NCI-H446 treated with DMSO at 0.1 percent for 48 hours (cell line): ENCODE measurements at places on chromosomes 1 and 21.

DNA sequence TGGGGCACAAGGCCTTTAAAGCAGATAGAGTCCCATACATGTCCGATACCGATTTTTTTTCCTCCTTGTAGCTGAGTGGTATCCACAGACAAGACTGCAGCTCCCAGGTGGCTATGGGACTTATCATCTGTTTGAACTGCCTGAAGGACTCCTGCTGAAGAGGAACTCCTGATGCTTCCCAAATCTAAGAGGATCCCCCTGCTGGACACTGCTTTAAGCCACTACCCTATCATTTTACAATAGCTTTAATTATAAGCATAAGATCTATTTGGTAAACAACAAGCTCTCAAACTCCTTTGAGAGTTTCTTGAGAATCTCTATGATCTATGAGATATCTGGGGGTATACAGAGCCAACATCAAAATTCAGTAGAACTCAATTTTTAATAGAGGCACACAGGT is 11.7 kb downstream of the NDC1 start:
- DNase-seq = no peak

GRCh38 chr1:41023279-41023990 is 1.9 kb upstream of the SLFNL1 start:
- DNase-seq = no peak

- no peak for DNase-seq
Observed at GRCh38 chr1:65423884-65424572, 3.6 kb downstream of the LEPR start.

DNA sequence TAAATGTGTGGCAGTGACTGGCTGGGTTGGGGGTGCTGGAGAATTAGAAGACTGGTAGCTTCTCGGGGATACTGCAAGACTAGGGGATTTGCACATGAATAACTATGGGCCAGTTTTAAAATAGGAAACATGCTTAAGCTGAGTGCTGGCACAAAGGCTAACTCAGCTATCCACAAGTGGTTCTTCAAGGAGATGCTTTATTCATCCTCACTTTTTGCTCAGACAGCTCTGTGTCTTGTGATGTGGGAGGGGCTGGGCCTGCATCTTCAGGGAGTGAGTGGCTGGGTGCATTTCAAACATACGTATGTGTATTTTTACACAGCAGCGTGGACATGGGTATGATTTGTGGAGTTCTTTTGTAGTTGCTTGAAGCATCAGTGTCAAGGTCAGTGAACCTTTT is 2.3 kb downstream of the COQ8A start:
- DNase-seq = no peak

- DNase-seq = no peak
Observed at GRCh38 chr1:151839082-151839412, 573 bp downstream of the C2CD4D start.

GRCh38 chr1:158049853-158050252 is 56.4 kb downstream of the KIRREL1 start:
- DNase-seq = no peak

DNA sequence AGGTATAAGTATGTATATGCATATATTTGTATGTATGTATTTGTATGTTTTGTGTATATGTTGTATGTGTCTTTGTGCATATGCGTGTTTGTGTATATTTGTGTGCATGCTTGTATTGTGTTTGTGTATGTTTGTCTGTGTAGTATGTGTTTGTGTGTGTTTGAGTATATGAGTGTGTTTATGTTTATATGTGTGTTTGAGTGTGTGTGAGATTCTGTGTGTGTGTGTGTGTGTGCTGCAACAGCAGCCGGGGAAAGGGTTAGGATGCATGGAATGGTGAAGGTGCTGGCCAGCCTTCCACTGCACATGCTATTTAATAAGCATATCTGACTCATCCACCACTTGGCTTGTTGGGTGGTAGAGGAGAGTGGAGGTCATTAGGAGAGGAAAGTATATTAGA is 46.6 kb upstream of the RAB4A start:
- DNase-seq = no peak

GRCh38 chr21:44453120-44453519 is 2.2 kb upstream of the LRRC3 start:
- DNase-seq = no peak

GRCh38 chr1:180269645-180270529 is 39.8 kb downstream of the LHX4 start:
- no peak for DNase-seq

DNA sequence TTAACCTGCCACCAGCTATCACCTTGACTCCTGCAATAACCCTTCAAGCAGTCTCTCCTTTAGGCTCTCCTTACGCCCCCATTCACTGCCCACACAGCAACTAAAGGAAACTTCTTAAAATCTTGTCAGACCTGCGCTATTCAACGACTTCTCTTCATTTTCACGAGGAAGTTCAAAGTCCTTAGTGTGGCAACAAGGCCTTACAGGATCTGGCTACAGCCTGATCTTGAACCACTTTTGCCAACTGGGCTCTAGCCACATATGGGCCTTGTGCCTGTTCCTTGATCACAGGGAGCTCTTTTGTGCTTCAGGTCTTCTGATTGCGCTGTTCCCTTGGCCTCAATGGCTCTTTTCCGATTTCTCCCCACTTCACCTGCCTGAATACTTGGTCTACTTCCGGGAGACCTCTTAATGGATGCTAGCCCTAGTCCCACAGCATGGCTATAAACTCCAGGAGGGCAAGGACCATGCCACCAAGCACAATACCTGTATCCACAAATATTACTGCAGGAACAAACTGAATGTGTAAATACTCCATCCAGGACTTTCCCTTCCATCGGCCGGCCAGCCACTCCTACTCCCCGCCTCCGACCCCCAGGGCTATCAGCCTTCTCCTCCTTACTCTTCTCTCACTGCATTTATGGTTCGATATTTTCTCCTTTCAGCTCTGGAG is 2.3 kb upstream of the CTNNBIP1 start:
- DNase-seq = no peak

DNA sequence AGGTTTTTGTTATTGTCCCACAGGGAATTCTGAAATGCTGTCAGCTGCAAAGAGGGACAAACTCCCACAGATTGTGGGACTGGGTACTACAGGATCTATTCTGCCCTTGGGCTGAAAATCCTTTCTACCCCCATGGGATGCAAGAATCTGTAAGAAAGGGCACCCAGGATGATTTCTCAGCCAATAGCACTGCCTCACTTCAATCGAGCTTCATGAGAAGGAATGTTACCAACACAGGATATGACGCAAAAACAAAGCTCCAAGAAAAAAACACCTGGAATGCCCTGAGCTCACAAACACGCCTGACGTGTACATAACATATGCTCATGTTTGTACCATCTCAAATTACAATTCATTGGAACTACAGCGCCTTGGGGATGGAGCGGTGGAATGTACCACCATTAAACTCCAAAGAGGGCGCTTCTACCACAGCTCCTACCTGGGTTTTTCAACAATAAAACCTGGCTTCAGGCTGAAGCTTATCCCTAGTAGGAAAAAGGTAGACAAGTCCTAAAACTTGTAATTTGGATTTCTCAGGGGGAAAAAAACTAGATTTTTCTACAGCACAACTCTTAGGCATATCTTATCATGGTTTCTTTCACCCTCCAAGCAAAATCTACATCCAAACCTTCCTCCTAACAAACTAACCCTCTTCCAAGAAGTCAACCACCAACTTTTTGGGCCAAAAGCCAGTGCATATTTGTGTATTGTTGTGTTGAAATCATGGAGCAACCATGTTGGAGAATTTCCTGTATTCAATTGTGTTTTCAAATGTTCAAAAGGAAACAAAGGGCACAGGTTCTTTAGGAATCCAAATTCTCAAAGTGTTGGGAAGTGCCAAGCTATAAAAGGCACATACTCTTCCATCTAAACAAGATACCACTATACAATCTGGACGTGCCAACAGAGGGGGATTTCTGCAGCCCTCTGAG is 78.9 kb downstream of the TGFBR3 start:
- no peak for DNase-seq

GRCh38 chr1:86018283-86018923 is 138.2 kb downstream of the COL24A1 start:
- no peak for DNase-seq

DNA sequence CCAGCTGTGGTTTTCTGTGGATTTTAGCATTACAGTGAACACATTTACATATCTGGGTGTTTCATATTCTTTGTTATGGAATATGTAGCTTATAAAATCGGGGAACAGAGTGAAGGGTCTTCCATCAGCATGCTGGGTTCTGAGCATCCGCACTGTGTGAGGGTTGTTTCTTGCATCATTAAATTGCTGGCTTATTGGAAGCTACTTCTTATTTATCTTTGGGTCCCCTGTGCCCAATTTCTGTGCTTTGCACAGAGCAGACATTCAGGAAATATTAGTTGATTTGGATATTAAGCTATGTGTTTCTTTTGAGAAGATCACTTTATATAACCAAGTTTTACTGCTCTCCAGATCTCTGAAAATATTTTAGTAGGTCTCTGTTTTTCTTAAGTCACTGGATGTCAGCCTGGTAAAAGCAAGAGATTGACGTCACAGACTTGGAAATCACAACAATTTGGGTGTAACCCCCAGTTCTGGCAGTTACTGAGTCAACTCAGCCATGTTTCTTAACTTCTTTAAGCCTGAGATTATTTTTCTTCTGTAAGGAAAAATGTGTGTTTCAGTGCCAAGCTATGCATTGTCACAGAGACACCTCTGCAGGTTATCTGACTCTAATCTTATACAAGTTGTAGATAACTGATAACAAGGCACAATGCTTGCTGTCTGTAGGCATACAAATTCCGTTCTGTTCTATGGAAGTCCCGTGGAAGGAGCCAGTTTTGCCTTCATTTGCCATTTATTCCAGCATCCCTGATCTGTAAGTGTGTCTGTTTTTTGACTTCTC is 258.3 kb upstream of the KAZN start:
- no peak for DNase-seq

GRCh38 chr1:218384581-218384993 is 39.5 kb downstream of the TGFB2 start:
- DNase-seq = peak; percentile 40

DNA sequence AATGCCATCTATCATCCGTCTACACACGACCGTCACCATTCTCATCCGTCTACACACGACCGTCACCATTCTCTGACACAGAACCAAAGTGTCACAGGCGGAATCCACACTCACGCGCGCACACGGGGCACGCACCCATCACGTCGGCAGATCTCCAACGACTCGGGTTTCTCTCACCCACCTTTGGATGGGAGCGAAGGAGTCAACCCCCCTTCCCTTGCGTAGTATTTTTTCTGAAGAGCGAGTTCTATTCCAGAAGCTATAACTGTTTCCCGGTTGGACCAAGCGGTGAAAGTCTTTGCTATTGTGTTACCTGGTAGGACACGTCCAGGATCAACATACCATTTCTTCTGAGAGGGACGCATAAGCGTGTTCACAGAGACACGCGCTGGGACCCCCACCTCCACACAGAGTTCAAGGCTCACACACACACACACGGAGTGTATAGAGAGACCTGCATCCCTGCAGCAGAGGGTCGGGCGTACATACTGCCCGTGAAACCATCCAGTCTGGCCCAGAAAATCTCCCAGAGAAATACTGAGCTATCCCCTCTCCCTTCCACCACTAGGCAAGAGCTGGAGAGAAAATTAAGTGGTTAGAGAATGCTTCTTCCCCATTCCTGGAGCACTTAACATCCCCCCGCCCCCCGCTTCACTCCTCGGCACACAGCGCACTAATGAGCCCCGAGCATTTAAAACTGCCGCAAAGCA is 741 bp downstream of the DUSP10 start:
- no peak for DNase-seq

- DNase-seq = peak; percentile 31
Observed at GRCh38 chr1:231844986-231845502, 218.5 kb downstream of the DISC1 start.

GRCh38 chr1:167546935-167547334 is 6.6 kb downstream of the CREG1 start:
- no peak for DNase-seq

- DNase-seq = no peak
Observed at GRCh38 chr1:67700692-67701410, 15.8 kb downstream of the GADD45A start.

- DNase-seq = no peak
Observed at GRCh38 chr1:173876732-173877131, 8.6 kb downstream of the ZBTB37 start.

DNA sequence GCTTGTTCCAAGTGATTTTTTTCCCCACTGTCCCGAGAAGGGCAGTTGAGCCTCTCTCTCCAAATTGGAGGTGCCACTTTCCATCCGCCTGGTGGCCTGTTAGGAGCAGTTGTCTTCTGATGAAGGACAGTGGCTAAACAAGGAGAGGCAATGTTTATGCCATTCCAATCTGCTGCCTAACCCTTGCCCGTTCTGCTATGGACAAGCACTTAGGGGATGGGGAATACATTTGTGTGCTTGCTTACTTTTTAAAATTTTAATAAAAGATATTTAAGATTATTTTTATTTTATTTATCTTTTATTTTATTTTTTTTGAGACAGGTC is 12.0 kb downstream of the COQ8A start:
- no peak for DNase-seq

DNA sequence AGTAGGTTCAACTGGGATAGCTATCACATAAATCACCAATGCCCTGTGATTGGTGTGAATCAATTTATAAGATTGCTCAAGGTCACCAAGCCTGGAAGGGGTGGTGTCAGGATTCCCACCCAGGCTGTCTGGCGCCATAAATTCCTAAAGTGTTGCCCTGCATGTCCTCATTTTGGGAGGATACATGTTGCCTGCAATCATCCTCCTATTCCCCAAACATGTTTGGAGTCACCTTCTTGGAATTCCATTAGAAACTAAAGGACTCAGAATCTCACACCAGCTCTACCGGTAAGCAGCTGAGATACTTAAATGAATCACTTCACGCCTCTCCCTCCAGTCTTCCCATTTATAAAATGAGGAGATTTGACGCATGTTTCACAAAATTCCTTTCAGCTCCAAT is 54.1 kb upstream of the SLC45A1 start:
- no peak for DNase-seq

- DNase-seq = no peak
Observed at GRCh38 chr1:177122461-177123251, 41.9 kb downstream of the ASTN1 start.

DNA sequence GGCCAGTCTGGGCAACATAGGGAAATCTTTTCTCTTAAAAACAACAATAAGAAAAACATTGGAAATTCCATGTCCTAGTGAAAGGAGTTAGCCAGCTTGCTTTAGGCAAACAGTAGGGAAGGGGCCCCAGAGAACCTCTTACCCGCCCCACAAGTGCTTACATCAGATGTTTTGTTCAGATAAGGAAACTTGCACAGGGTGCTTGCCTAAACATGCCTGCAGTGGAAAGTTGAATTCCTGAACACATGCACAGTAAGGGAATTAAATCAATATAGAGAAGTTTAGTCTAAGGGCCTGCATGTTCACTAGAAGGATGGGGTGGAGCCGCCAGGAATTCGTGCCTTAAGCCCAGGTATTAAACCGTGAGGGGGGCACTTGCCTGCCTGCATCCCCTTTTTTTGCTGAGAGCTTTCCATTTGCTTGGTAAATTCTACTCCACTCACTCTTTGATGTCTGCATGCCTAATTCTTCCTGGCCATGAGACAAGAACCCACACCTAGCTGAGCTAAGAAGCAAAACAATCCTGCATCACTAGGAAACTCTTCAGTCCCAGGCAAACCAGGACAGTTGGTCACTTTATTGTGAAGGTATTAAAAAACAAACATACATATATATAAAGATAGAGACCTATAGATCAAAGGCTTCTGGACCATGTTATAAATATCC is 499.0 kb downstream of the SIPA1L2 start:
- DNase-seq = no peak
